ENCODE measurements at places on chromosomes 3 and 15.

GRCh38 chr15:60914360-60914759 is 314.7 kb downstream of the RORA start:
- DNase-seq, result no peak

- DNase-seq, result no peak
Observed at GRCh38 chr3:101722394-101723173, 1.8 kb upstream of the CEP97 start.

DNA sequence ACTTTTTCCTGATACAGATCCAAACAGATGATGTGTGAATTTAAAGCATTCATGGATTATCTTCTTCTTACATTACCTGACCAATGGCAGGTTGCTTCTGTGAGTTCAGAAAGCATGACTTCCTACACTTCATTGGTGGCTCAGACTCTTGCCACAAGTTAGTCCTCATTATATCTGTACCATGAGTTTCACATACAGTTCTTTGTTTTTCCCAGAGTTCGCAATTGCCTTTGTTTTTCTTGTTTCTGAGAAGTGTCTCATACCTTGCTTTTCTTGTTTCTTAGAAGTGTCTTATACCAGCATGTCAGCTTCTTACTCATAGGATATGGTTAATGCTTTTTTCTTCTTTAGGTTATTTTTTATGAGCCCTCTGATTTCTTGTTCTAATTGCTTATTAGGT is 133.8 kb upstream of the TLE3 start:
- no peak for DNase-seq

DNA sequence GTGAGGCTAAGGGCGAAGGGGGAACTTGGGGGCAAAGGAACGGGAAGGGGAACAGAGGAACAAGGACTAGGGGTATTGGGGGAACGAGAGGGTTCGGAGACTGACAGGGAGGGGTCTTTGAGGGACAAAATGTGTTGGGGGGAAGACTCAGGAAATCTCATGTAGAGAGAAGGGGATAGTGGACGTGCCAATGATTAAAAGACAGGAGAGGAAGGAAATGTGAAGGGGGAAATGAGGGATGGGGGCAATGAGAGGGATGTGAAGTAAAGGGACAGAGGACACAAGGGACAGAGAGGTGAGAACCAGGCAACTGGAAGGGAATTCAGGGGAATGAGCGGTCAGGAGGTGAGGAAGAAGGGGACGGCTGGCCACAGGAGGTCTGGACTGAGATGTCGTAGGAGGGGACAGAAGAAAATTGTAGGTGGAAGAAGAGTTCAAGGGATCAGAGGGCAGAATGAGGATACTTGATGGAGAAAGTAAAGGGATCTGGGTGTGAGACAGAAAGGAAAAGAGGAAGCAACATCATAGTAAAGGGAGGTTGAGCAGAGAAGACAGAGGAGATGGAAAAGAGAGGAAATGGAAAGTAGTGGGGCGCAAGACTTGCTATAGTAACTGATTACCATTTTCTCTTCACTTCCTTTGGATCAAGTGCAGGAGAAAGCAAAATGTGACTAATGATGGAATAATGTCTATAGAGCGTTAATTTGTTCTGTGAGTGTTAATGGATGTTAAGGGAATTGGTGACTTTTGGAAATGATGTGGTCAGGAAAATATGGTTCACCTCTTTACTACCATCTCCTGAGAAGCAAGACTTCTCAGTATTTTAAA is 749 bp downstream of the RAB8B start:
- no peak for DNase-seq

DNA sequence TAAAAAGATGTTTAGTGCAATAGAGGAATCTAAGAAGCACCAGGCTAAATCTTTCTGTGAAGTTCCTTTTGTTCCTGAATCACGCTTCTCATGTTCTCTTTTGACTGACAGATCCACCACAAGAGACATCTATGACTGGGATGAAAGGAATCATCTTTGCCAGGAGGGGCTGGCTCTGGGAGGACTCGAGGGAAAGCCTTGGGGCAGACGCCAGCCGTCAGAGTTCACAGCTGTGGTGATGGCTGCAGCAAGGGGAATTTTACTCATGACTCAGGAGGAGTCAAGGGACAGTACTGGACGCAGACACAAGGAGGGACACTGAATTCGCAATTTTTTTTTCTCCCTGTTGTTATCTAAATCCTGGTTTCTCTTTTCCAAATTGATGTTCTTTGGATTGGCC is 38.7 kb downstream of the C3orf38 start:
- no peak for DNase-seq

DNA sequence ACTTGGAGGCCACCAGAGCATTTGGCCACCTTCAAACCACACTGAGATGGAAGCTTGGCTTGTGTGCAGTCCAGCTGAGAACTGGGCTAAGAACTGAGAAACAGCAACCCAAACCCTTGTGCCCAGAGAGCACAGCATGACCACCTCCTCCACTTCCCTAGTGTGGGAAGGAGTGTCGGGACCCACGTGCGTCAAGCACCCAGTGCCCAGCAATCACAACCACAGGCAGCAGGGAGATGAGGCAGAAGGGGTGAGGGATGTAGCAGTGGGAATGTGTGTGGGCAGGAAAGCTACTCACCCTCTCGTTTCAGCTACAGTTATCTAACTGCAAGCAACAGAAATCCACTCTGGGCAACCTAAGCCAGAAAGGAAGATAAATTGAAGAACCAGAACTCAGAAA is 25.0 kb upstream of the RFTN1 start:
- DNase-seq, result no peak

DNA sequence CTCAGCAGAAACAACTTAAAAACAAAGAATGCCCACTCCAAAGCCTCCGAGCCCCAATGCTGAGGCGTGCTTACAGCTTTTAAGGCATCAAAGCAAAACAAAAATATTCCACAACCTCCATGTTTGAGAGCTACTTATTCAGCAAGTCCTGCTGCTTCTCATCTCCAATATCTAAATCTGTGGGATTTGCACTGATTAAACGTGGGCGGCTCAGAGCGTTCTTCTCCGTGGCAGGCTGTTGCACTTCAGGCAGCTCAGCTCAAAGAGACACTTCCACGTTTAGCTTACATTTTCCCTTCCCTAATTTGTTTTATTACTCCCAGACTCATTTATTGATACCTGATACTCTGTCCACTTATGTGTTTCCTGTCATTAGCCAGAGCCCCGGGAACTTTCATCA is 282.6 kb upstream of the MCTP2 start:
- no peak for DNase-seq

GRCh38 chr15:57732526-57733331 is 26.2 kb downstream of the POLR2M start:
- peak; percentile 35 for DNase-seq

- DNase-seq, result no peak
Observed at GRCh38 chr3:136925425-136926190, 32.2 kb upstream of the IL20RB start.

DNA sequence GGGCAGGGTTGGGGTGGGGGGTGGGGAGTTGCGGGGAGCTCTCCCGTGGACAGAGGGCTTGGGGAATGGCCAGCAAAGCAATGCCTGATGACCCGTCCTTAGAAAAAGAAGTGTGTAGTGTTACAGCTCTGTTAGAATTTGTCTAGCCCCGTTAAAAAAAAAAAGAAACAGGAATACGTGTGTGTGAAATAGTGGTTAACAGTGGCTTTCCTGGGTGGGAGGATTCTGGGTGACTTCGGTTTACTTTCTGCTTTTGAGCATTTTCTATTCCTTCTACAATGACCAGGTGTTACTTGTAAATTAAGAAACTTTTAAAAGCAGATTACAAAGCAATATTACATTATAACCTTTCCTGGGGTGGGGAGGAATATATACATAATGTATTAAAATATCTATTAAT is 25.0 kb downstream of the H1-8 start:
- peak; percentile 47 for DNase-seq

DNA sequence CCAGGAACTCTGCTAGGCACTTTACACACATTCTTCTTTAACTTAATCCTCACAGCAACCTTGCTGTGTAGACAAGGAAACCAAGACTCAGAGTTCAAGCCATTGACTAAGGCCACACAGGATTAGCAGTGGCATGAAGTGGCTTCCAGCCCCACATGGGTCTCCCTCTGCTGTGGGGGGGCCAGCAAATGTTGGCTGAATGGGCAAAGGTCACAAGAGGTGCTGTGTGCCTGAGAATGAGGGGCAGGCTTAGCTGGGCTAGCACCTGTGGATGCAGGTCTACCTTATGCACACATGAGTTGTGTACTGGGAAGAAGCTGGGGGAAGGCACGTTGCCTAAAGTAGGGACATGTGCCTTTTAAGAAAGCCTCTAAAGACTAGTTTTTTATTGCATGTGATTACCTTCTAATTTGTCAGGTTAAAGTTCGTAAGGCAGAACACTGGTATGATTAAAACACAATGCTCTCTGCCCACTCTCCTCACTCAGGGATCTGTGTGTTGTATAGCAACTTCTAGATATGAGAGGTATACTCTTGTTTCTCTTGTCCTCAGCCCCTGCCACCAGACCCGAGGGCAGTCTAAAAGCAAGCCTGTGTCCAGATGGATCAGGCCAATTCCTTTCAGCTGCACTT is 10.9 kb downstream of the BAHD1 start:
- no peak for DNase-seq

GRCh38 chr15:69755551-69756310 is 303.1 kb downstream of the RPLP1 start:
- no peak for DNase-seq

- DNase-seq, result no peak
Observed at GRCh38 chr3:122094125-122094524, 39.0 kb downstream of the CD86 start.

DNA sequence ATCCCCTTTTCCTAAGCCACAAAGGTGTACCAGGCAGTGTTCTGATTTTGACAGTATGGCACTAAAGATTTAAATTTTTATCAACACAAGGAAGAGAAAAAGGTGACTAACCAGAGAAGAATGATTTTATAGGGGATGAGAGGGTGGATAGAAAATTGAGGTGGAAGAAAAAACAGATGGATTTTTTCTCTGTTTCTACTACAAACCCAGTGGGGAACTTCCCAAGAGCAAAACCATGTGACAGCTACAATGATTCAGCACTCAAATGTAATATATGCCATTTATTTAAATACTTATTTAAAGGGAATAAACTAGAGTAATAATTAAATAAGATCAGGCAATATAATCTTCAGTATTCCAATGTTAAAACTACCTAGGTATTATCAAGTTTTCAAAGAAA is 11.1 kb downstream of the DCUN1D1 start:
- DNase-seq, result no peak

GRCh38 chr15:95134431-95135110 is 903.2 kb downstream of the MCTP2 start:
- DNase-seq, result no peak

DNA sequence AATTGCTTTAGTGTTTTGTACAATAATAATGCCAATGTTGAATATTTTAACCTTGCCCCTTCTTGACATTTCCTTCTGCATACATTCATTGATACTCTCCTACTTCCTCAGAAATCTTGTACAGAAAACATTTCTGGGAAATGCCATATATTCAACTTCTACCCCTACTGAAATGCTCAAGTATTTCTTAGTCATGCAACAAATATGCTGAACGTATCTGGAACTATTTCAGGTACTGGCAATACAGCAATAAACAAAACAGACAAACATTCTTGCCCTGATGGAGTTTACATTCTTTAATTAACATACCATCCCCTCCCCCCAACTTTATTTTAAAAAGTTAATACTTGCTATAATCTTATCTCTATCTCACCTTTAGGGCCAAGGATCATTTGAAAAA is 147.2 kb downstream of the STAG1 start:
- no peak for DNase-seq

DNA sequence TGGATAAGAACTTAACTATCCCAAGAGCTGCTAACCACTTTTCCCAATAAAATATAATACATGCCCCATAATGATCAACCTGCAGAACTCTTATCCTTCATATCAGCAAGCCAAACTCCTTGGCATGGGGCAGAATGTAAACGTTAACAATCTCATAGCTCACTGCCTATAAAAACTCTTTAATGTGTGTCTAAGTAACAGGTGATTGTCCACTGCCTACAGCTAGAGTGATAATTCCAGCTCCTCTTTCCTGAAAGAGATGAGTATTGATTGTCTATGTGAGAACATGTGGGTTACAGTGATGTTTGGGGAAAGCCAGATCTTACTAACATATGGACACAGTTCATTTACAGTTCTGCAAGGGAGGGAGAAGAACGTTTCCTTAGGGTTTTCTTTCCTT is 11.3 kb upstream of the GLCE start:
- no peak for DNase-seq

- DNase-seq, result no peak
Observed at GRCh38 chr3:115341208-115341607, 194.1 kb upstream of the ZBTB20 start.

DNA sequence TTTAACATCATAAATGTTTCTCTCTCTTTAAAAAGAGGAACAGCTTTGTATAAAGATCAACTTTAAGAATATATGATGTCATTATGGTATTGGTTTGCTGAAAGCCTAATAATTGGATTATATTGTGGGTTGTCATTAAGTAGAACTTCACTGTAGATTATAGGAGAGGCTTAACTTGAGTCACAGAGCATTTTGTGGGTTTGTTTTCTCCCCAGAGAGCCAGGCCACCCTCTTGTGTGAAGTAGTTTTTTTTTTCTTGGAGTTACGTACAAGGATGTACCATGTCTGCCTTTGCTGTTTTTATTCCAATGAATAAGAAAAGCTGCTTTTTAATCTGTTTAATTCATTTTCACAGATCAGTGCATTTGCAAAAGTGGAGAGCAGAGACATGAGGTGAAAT is 354.8 kb upstream of the TBL1XR1 start:
- DNase-seq, result no peak

DNA sequence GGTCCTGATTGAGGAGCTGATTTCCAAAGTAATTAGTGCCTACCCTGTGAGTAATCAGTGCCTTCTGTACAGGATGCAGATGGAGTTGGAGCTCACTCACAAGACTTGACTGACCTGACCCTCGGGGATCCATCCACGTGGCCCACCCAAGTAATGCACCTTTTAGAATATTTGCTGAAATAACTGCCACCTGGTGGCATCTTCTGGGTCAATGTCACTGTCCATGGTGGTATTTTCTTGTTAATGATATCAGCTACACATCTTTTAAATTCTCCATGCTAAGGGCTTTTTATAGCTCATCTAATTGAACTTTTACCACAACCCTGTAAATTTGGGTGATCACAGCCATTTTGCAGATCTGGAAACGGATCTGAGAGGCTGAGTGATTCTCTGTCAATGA is 74.3 kb upstream of the ANKRD34C start:
- DNase-seq, result no peak

GRCh38 chr3:132870541-132870940 is 148.3 kb upstream of the NPHP3 start:
- no peak for DNase-seq

DNA sequence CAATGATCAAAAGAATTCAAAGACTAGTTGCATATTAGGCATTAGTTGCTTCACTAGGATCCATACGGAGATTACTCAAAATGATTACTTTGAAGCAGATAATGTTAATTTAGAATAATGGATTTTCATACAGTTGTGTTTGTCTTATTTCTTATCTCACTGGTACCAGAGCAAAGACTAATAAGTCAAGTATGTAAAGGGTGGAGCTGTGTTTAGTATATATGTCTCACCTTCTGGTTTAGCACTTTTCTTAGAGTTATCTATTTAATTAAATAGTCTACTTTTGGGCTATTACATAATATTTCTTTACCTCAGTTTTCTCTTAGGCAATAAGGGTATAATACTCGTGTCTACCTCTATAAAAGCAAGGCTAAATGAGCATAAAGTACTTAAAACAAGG is 18.8 kb downstream of the TMEM207 start:
- DNase-seq, result no peak

- DNase-seq, result no peak
Observed at GRCh38 chr3:33437556-33438283, 2.5 kb downstream of the UBP1 start.

Measured in T-helper 2 cell (primary cell).